ENCODE measurements at places on chromosomes 4 and X. TPM values are rescaled to one million over a fixed set of nuclear protein-coding genes. Genes with fewer than 3 reads are reported as not detected.

PCDH10 gene
- total RNA-seq, result not detected

KDR gene
- not detected for total RNA-seq

NPY2R gene
- total RNA-seq, result not detected

EMCN gene
- not detected for total RNA-seq

KLHL4 gene
- not detected for total RNA-seq

REELD1 gene
- total RNA-seq, result 0.09 TPM

MAGEE1 gene
- 2.2 TPM for total RNA-seq

GUF1 gene
- total RNA-seq, result 23.7 TPM

AADAT gene
- not detected for total RNA-seq

VCX3A gene
- not detected for total RNA-seq

GC gene
- total RNA-seq, result not detected

TCEAL7 gene
- not detected for total RNA-seq

PLK4 gene
- total RNA-seq, result 47.6 TPM

NDUFA1 gene
- total RNA-seq, result 106 TPM

WNK3 gene
- total RNA-seq, result not detected

PDHA2 gene
- total RNA-seq, result not detected

DGAT2L6 gene
- not detected for total RNA-seq

EMD gene
- 56.4 TPM for total RNA-seq

NSUN7 gene
- not detected for total RNA-seq

IL1RAPL2 gene
- total RNA-seq, result not detected

All from T-helper 2 cell treated with Interferon-gamma antibody and Interleukin-4, amounts not matched to agents 100 ng/mL and 5 ng/mL, for 36 hours (primary cell).